Spleen (tissue), 13 donors: ENCODE measurements at places on chromosomes 11 and 22. TPM values are rescaled to one million over a fixed set of nuclear protein-coding genes. Genes with fewer than 3 reads are reported as not detected.

FLRT1 gene
- polyA plus RNA-seq, result 0.16 TPM

C11orf52 gene
- 0.52 TPM for polyA plus RNA-seq

HSPB2 gene
- polyA plus RNA-seq, result 6.0 TPM

VSIG2 gene
- polyA plus RNA-seq, result 2.1 TPM

DNA sequence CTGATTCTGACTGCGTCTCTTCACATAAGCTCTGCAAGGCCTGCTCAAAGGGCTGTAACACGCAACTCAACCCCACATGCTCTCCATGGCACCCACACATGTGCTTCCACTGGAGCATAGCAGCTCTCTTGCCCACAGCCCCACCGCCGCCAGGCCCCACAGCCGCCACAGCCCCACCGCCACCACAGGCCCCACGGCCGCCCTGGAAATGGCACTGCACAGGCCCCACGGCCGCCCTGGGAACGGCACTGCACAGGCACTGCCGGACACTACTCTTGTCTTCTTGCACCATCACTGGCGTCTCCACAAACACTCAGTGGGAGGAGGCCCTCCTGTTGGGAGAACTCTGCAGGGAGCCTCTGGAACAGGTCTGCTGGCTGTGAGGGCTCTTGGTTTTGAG lies 8.6 kb downstream of the MOB2 start:
- H3K4me3 ChIP-seq, result no peak overlapping the region
- H3K36me3 ChIP-seq, result peaks cover 57% of the 10 kb centered on the region
- DNase-seq, result peak; percentile 34

- no peaks in the 10 kb centered on the region for H3K27me3 ChIP-seq
- peaks cover 57% of the 10 kb centered on the region for H3K4me1 ChIP-seq
- DNase-seq, result peak; percentile 81
- H3K27ac ChIP-seq, result peak overlapping the region; percentile 8
- H3K36me3 ChIP-seq, result peaks cover 24% of the 10 kb centered on the region
Observed at GRCh38 chr11:532986-533585, 2.3 kb downstream of the HRAS start.

- H3K4me3 ChIP-seq, result no peak overlapping the region
- peak; percentile 72 for DNase-seq
Observed at GRCh38 chr22:29312218-29313125, 3.0 kb downstream of the RASL10A start.
